ENCODE measurements at places on chromosomes 2 and 18.

GRCh38 chr2:28721601-28722191, 29.9 kb upstream of the PPP1CB start:
- no peak for DNase-seq

GRCh38 chr2:165692906-165693305, 101.1 kb downstream of the GALNT3 start:
- no peak for DNase-seq

GRCh38 chr2:96521219-96521618, 15.3 kb upstream of the ARID5A start:
- DNase-seq: no peak

GRCh38 chr2:105103481-105103880, 65.6 kb downstream of the MRPS9 start:
- no peak for DNase-seq

DNA sequence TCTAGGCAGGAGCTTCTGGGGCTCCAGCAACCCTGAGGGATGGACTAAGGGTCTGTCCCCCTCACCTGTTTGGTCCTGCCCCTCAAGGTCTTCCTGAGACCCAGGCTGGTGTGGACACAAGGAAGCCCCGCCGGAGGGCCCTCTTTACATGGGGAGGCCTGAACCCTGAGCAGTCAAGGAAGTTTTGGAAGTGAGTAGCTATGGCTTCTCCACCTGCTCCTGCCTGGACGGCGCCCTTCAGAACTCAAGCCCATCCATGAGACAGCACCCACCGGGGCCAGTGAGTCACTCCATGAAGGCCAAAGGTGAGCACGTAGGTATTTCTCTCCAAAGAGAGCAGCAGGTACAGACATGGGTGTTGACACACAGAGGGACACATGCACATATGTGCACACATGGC, 98.2 kb upstream of the CTDP1 start:
- DNase-seq: no peak

GRCh38 chr2:60437080-60437696, 116.3 kb downstream of the BCL11A start:
- DNase-seq: no peak

- DNase-seq: no peak
These were observed 42.9 kb upstream of the CABYR start for GRCh38 chr18:24095976-24096375.

All from amniotic stem cell (primary cell).